ENCODE measurements at places on chromosomes 5 and 9.

- DNase-seq: no peak
Measured at GRCh38 chr9:16308645-16309044, 561.8 kb downstream of the BNC2 start.

GRCh38 chr5:149434162-149435014 is 55.3 kb upstream of the IL17B start:
- no peak for DNase-seq

- DNase-seq: no peak
Measured at GRCh38 chr5:152092580-152092979, 167.9 kb upstream of the GLRA1 start.

DNA sequence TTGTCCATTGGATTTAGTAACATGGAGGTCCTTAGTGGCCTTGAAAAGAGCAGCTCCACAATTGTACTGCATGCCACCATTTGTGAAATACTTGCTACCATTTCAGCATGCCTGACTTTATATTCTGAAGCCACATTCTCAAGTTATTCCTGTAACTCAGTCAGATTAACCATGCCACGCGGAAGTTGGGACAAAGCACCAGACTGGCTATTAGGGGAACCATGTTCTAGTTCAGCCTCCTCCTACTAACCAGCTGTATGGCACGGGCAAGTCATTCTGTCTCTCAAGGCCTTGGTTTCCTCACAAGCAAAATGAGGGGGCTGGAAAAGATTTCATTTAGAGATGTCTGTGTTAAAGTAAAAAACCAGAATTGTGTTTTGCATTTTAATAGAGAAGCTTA is 418.0 kb downstream of the PLK2 start:
- no peak for DNase-seq

- no peak for DNase-seq
Measured at GRCh38 chr9:104775574-104775936, 11.6 kb downstream of the NIPSNAP3B start.

GRCh38 chr5:14627270-14627669 is 37.2 kb upstream of the OTULIN start:
- DNase-seq: no peak

DNA sequence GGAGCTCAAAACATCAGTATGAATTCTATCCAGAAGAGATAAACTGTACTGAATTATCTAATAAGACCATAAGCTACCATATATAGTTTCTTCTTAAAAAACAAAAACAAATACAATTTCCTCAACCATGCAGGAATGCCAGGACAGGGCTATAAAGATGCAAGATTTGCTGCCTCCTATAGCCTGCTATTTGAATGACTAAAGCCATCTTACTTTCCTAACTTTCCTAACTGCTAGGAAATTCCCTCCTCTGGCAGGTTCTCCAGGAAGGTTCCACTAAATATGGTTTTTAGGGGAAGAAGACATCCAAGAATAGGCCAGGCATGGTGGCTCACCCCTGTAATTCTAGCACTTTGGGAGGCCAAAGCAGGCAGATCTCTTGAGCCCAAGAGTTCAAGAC is 15.1 kb downstream of the KIF27 start:
- DNase-seq: no peak

DNA sequence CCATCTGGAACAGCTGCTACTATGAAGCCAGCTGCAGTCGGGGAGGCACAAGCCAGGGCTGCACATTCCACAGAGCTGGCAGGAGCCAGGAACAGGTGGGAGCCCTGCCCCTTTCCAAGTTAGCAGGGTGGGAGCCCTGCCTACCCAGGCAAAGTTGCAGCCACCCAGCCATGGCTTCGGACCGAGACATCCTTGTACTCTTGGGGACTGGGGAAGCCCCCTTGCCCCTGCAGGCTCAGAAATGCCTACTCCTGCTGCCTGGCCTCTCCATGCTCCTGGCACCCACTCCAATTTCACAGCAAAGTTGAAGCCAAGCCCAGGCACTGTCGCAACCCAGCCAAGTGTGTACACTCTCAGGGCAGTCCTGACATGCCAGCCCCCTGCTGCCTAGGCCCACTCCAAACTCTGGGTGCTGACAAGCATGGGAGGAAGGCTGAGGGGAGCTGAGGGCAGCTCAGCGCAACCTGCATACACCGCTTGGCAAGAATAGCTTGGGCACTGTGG is 165.1 kb downstream of the RNF180 start:
- no peak for DNase-seq

DNA sequence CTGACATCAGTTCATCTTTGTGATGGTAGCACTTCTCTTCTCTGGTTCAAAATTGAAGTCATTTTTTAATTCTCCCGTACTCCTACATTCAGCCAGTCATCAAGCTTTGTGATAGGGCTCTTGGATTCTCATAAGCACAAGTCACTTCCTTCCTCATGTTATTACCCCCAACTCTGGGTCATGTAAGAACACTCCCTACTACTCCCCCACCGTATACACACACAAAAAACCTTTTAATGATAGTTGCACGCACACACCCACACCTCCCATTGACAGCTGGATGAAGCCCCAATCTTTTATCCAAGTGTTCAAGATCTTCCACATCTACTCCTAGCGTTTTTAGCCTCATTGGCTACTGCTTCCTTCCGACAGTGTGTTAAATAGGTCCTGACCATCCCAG is 16.8 kb downstream of the KDM3B start:
- no peak for DNase-seq

GRCh38 chr5:123732257-123732656 is 220.3 kb downstream of the CSNK1G3 start:
- no peak for DNase-seq

- DNase-seq: no peak
Measured at GRCh38 chr5:40879163-40879942, 29.9 kb upstream of the C7 start.

- no peak for DNase-seq
Measured at GRCh38 chr5:171871711-171872110, 86.1 kb downstream of the SMIM23 start.

- DNase-seq: no peak
Measured at GRCh38 chr5:107364443-107365319, 306.1 kb downstream of the EFNA5 start.

DNA sequence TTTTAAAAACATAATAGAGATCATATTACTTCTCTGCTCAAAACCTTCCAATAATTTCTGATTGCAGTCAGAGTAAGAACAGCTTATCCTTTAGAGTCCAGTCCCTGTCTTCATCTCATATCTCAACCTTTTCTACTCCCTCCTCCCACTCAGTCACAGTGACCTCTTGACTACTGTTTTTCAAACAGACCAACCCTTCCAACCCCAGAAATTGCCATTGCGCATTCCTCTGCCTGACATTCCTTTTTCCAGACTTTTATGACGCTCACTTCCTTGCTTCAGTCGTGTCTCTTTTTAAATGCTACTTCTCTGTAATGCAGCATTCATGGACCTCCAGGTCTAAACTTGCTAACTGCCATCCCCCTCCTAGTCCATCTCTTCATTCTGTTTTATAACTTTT is 800.5 kb downstream of the BRINP1 start:
- no peak for DNase-seq
